ENCODE measurements at places on chromosomes 6 and 20.
A peak's percentile ranks its signal among the peaks of the same experiment; 100 is the strongest.

GRCh38 chr6:108576709-108577108 is 16.0 kb downstream of the FOXO3 start:
- no peak for DNase-seq

GRCh38 chr6:26532699-26533531 is 5.3 kb upstream of the HMGN4 start:
- peak; percentile 92 for DNase-seq

DNA sequence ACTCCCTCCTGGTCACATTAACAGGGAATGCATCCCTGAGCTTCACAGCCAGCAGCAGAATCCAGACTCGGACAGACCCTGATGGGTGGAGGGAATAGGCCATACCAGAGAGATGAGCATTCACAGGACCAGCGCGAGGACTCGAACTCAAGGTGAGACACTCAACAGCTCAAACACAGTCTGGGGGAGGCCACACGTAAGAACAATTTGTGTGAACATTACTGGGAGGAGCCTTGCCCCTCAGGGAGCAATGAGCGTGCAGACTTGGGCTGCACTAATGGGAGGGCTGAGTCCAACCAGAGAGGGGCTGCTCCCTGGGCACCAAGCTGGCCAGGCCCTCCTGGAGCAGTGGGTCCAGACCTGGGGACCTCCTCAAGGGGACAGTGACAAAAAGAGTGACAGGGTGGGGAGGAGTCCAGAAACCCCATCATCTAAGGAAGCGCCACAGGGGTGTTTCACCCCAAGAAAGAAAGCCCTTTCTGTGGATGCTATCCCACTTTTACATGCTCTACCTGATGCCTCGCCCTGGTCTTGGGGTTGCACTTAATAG is 118.4 kb downstream of the MRPL14 start:
- DNase-seq: no peak

- DNase-seq: no peak
These were observed 21.2 kb upstream of the RTF2 start for GRCh38 chr20:56447227-56447626.

GRCh38 chr6:72619883-72620696 is 1.8 kb upstream of the KCNQ5 start:
- DNase-seq: peak; percentile 48

DNA sequence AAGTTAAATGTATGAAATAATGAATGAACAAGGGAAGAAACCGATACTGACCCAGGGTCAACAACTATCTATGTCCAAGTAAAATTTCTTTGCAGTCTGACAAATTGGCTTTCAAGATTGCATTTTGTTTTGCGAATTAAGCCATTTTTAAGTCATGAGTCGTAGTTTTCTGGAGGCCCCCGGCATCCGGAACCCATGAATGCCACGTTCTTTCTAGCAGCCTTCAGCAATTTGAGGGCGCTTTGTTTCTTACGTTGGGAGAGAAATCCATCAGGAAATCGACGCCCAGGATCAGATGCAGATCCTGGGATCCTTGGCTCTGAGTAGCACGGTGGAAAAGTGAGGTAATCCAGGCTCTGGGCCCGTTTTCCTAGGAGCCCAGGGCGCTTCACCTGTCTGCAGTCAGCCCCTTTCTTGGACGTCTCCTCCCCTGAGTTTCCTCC is 309 bp upstream of the ABRACL start:
- DNase-seq: peak; percentile 53

DNA sequence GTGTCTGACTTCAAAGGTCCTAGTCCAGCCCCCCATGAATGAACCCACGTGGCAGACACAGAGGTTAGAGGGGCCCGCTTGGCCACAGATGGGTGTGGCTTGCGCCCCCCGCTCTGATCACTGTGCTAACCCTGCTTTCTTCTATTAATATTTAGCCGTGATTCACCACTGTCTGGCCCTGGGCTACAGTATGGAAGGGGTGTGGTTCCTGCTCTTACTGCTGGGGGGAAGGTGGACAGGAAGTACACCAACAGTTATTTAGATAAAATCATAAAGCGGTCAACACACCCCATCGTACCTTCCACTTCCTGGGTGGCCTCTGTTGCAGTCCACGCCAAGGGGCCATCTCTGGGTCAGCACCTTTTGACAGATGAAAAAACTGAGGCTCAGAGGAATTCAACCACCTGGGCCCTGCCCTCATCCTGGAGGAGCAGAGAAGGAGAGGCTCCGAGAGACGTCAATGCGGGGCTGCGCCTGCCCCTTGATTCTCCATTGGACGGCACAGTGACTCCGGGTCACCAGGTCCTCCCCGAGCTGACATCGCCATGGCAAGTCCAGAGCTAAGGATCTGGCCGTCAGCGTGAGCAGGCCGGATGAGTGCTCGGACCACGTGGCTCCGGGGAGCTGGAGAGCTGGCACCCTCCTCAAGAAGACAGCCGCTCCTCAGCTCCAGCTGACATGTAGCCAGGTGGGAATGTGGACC is 206.3 kb downstream of the PREX1 start:
- DNase-seq: peak; percentile 59

DNA sequence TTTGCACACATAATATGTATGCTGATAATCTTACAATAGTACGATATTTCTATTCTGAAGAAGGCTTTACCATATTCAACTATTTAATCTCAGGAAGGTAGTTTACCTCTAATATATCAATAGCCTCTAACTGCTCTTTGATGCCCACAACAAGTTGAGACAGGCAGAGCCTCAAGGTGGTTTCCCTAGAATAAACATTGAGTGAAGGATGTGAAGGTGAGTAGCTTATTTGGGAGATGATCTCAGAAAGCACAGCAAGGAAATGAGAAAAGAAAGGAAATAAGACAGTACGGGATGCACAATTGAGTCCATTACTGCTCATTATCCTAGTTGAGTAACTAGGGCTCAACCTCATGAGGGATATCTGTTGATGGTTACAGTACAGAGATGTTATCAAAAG is 638.4 kb downstream of the MAFB start:
- DNase-seq: no peak

DNA sequence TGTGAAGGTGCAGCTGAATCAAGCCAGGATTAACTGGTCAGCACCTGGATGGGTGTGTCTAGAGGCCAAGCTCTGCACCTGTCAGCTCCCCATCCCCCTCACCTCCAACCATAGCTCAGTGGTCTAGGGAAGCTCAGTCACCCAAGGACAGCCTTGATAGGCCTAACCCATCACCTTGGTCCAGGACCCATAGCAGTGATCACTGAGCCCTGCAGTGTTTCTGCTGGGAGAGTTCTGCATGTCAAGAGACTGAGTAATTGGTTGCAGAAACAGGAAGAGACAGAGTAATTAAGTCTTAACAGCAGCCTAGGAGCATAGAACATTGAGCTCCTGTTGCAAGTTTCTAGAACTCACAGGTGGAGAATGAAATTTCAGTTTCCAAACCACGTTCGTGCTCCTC is 18.7 kb upstream of the RALGAPB start:
- no peak for DNase-seq

DNA sequence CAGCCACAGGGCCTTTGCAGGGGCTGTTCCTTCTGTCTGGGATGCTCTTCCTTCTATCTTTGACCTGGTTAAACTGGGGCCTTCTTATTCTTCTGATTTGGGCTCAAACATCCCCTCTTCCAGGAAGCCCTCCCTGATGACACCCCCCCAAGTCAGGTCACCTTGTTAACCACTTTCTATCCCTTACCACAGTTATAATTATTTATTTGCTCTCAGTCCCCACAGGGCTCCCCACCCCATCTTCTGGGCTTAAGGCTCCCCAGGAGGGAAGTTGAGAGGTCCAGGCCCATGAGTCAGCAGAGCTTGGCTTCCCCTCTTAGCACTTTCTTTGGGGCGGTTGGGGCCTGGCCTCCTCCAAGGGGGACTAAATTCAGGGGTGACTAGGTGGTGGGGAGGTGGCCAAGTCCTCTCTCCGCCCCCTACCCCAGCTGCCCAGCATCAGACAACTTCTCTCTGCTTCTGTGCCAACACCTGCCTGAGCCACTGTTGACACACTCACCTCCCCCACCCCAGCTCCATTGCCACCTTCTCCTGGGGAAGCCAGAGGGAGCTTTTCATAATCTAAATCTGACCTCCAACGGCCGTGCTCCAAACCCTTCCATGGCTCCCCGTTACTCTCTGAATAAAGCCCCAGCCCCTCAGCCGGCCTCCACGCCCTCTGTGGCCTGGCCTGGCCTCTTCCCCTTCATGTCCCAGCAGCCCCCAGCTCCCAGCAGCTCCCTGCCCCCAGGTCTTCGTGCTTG is 70.0 kb downstream of the CEBPB start:
- no peak for DNase-seq

GRCh38 chr6:33607126-33607783 is 13.9 kb upstream of the ITPR3 start:
- DNase-seq: no peak

- no peak for DNase-seq
These were observed 211.6 kb upstream of the SNX9 start for GRCh38 chr6:157611406-157611805.

DNA sequence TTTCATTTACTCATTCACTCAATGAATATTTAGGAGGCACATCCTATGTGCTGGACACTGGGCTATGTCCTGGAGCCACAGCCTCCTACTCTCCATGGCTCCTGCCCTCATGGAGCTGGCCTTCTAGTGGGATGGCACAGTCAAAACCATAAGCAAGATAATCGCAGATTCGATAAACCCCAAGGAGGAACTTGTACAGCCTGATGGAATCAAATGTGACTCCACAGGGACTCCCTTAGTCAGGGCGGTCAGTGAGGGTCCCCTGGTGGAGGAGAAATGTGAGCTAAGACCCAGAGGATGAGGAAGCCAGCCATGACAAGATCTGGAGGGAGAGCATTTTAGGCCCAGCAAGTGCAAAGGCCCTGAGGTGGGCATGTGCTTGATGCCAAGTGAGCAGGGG is 211.9 kb downstream of the PREX1 start:
- no peak for DNase-seq

DNA sequence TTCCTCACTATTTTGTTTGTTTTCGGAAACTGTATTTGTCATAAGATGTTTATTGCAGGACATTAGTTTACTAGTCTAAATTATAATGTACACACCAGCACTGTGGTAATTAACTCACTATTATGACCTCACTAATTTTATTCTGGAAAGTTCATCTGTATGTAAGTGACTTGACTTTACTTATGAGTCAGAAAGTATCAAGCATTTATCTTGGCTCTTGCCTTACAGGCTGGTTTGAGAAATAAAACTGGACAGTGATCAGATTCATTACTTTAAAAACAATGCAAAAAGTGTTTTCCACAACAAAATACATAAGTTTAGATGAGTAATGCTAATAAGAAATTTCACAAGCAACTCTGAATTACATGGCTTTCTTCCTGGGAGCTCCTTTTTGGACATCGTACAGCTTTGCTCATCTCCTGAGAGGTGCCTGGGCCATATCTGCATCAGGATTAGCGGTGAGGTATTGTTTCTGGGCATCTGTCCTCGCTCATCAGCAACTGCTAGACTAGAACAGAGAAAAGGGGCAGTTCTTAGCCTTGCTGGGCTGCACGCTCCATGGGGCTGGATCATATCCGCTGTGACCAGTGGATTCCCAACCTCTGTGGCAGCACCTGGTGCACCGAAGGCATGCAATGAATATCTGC is 179.8 kb downstream of the SOD2 start:
- no peak for DNase-seq

- DNase-seq: peak; percentile 31
These were observed 1.4 kb downstream of the C6orf132 start for GRCh38 chr6:42140756-42141602.

GRCh38 chr20:58900397-58900796 is 47.9 kb downstream of the GNAS start:
- DNase-seq: peak; percentile 45

- no peak for DNase-seq
These were observed 137.9 kb upstream of the RNF24 start for GRCh38 chr20:4153251-4153650.

DNA sequence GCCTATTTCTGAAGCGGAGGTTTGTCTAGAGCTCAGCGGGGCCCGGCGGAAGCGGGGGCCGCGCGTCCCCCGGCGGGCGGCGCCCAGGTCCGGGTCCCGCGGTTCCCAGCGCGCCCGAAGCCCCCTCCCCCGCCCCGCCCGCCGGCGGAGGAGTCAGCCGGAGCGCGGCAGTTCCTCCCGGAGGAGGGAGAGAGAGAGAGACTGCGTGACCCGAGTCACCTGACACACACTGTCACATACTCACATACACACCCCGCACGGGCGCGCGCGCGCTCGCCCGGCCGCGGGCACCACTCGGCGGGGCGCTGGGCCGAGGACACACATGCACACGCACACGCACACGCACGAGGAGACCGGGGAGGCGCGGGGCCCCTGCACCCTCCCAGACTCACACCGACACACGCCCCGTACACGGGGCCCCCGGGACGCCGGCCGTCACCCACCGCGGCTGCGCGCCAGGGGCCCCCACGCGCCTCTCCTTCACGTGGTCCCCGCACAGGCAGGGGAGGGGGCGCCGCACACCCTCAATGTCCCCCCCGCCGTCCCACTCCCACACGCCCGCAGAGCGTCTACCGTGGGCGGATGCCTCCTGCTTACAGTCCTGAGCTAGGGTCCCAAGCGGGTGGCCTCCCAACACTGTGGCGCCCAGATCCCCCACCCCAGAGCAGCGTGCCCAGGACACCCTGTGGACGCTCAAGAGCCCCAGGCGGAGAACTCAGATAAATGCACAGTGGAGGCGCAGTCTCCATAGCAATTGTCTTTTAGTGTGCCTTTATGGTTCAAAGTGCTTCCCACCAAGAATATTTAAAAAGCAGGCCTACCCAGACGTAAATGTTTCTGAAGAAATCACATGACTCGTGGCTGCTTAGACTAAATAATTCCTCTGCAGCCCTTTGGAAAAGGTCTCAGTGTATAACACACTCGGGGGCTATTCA is at the start of gene RRAGD:
TSS of gene RRAGD (minus strand) at position 203 of the 935 bp plus-strand sequence. CDS start 280 bp downstream, outside the sequence.
- peak; percentile 9 for DNase-seq

- DNase-seq: peak; percentile 91
These were observed 109.3 kb downstream of the WDR27 start for GRCh38 chr6:169592558-169592957.

- DNase-seq: no peak
These were observed 7.8 kb upstream of the EZR start for GRCh38 chr6:158826819-158827501.

- no peak for DNase-seq
These were observed 3.6 kb downstream of the AVP start for GRCh38 chr20:3080939-3081388.

- DNase-seq: no peak
These were observed 18.8 kb downstream of the PHACTR3 start for GRCh38 chr20:59623133-59623532.

GRCh38 chr20:45946149-45946970 is 11.9 kb downstream of the PCIF1 start:
- DNase-seq: no peak

DNA sequence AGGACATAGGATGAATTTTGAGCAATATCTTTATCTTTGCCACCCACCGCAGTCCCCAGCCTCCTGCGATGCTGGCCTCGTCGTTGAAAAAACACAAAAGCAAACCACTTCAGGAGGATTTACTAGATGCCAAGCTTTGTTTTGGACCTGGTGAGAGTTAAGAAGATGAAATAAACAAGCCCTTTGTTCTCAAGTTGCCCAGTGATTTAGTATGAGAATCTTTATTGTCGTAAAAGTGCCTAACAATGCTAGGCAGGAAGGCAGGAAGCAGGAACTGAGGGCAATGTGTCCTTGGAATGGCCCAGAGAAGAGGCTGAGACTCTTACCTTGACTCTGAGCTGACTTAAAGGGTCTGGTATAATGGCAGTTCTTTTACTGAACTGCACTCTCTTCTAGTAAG is 116.0 kb downstream of the TRMT11 start:
- DNase-seq: no peak

GRCh38 chr20:640674-641515 is 12.1 kb downstream of the SRXN1 start:
- DNase-seq: no peak
